Stimulated activated CD8-positive, alpha-beta memory T cell treated with anti-CD3 and anti-CD28 coated beads, Interleukin-15, amount 100 ng/mL, for 24 hours (primary cell): ENCODE measurements at places on chromosomes 1 and 21.

DNA sequence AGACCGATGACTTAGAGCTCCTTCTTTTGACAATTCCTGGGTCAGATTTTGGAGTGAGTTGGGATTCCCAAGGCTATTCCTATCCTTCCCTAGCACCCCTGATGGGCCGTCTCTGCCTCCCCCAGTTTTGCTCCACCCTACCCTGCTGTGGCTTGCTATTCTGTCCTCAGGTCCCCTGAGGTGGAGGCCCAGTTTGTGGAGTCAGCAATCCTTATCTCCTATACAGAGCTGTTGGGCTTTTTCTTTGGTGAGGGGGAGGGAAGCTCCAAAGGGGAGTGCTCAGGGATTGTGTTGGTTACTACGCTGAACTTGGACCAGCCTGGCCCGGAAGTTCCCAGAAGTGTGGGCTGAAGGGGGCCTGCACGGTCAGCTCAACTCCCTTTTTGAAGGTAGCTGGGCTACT is 7.6 kb downstream of the SESN2 start:
- no peak for DNase-seq

- DNase-seq = no peak
Observed at GRCh38 chr1:12518931-12519692, 98.9 kb downstream of the DHRS3 start.

DNA sequence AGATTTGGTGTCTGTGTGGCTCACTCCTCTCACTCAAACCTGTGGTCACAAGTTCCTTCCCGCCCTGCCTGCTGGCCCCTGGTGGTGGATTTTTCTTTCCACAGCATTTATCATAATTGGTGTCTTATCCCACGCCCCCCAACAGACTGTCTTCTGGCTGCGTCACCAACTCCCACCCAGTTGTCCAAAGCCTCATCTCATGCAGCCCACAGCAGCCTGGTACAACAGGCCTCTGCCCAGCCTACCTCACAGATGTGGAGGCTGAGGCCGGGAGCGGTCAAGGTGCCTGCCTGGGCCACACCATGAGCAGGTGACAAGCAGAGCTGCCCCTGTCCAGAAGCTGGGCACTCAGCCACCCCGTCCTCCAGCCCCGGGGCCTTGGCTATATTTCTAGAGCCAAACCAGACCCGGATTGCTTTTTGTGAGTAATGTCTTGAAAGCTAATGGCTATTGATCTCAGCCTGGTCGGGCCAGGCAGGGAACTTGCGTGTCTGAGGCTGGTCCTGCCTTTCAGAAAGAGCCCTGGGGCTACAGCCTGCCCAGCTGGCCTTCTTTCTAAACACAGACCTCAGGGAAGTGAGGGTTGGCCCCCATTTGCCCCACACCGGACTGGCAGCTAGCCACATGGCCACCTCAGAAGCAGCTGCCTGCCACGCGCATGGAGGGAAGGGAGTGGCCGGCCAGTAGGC is 2.6 kb downstream of the KCNAB2 start:
- no peak for DNase-seq

DNA sequence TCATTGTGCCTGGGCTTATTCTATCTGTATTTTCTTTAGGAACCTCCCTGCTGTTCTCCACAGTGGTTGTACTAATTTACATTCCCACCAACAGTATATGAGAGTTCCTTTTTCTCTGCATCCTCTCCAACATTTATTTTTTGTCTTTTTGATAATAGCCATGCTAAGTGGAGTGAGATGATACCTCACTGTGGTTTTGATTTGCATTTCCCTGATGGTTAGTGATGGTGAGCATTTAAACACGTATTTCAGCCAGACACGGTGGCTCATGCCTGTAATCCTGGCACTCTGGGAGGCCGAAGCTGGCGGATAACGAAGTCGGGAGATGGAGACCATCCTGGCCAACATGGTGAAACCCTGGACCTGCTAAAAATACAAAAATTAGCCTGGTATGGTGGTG is 57.9 kb downstream of the SLAMF6 start:
- DNase-seq = no peak

- no peak for DNase-seq
Observed at GRCh38 chr1:59446257-59446901, 149.5 kb downstream of the FGGY start.

- DNase-seq = no peak
Observed at GRCh38 chr1:179016706-179017382, 8.8 kb upstream of the FAM20B start.

- DNase-seq = no peak
Observed at GRCh38 chr21:34526618-34527290, 14.7 kb upstream of the KCNE1 start.

GRCh38 chr1:168555508-168556046 is 11.8 kb upstream of the XCL2 start:
- DNase-seq = no peak

GRCh38 chr1:201251851-201252430 is 31.4 kb upstream of the PKP1 start:
- no peak for DNase-seq

DNA sequence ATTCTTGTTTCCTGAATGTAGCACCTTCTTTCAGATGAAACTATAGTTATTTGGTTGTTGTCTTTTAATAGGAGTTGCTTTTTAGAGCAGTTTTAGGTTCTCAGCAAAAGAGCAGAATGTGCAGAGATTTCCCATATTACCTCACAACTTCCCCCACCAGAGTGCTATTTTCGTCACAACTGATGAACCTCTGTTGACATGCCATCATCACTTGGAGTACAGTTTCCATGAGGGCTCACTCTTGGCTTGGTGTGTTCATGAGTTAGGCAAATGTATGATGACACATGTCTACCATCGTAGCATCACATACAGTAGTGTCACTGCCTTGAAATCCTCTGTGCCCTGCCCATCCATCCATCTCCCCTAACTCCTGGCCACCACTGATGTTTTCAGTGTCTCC is 3.7 kb downstream of the IBA57 start:
- no peak for DNase-seq

DNA sequence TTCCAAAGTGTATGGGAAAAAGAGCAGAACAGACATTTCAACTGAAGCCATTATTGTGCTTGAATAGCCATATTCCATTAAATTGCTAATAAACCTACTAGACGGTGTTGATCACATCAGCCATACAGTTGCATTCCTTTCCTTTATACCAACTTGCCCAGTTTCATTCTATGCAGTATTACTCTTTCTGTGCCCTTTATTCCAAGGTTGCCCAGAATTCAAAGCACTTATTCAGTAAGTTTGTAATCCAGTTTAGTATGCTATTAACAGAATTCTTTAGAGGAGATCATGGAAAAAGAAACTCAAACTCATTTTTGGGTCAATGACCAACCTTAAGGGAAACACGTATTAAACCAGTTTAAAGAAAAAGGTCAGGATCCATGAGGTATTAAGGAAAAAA is 89.5 kb downstream of the DDAH1 start:
- no peak for DNase-seq

DNA sequence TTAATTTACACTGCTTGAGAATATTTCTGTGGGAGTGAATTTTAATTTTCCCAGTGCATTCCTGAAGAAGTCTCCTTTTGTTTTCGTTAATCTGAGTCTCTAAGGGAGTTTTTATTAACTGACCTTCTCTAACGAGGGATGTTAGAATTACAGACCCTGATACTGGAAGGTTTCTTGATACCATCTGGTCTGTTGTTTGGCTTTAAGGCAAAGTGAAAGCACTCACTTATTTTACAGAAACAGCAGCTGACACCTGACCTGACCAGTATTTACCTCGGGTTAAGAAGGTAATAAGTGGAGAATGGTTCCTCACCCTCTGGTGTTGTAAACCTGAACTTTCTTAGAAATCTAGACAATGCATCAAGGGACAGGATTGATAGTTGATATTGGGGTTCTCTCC is 12.4 kb downstream of the CDC14A start:
- no peak for DNase-seq

GRCh38 chr1:205319081-205320018 is 2.2 kb downstream of the NUAK2 start:
- DNase-seq = no peak

DNA sequence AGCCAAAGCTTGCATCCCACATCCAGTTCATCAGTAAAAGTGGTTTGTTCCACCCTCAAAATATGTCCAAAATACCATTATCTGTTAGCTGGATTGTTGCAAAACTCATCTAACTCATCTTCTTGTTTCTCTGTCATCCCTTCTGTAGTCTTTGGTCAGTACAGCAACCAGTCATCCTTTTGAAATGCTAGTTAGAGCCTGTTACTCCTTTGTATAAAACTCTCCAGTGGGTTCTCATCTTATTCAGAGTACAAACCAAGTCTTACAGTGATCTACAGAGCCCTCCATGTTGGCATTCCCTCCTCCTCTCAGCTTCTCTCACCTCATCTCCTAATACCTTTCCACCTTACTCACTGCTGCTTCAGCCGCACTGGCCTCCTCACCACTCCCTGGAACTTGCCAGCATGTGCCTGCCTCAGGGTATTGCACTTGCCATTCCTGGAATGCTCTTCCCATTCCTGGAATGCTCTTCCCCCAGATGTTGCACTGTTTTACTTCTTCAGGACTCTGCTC is 70.6 kb downstream of the LAMC1 start:
- DNase-seq = no peak

DNA sequence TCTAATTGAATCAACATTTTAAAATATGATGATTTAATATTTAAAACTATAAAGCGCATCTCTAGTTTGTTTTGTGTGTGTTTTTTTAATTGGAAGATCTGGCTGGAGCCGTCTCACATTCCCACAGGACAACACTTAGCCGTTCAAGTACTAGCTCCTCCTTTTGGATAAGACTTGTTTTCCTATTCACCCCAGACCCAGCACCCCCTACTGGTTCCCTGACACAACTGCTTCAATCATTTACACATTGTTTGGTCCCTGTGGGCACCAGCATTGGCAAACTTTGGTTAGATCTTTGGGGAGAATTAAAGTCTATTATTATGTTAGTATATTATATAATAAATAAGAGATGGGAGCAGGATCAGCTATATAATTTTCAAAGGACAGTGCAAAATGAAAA is 34.5 kb downstream of the TYW3 start:
- no peak for DNase-seq

- no peak for DNase-seq
Observed at GRCh38 chr21:21963911-21964310, 965.7 kb downstream of the NCAM2 start.

DNA sequence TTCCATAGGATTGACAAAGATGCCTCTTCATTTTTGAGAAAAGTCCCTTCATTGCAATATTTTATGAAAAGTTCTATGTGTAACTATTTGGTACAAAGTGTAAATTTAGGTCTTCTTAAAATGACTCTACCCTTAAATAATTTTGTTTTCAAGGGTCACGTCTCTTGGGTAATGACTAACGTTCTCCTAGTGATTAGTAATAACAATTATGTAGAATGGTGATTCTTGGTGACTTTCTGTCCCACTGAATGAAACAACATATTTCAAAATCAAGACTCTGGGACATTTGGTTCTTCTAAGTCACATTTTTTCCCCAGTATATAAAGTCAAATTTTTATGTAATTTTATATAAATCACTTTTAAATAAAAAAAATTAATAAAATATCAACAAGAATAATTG is 277.5 kb upstream of the ADAMTS5 start:
- no peak for DNase-seq

GRCh38 chr1:231933711-231934626 is 307.4 kb downstream of the DISC1 start:
- DNase-seq = no peak

DNA sequence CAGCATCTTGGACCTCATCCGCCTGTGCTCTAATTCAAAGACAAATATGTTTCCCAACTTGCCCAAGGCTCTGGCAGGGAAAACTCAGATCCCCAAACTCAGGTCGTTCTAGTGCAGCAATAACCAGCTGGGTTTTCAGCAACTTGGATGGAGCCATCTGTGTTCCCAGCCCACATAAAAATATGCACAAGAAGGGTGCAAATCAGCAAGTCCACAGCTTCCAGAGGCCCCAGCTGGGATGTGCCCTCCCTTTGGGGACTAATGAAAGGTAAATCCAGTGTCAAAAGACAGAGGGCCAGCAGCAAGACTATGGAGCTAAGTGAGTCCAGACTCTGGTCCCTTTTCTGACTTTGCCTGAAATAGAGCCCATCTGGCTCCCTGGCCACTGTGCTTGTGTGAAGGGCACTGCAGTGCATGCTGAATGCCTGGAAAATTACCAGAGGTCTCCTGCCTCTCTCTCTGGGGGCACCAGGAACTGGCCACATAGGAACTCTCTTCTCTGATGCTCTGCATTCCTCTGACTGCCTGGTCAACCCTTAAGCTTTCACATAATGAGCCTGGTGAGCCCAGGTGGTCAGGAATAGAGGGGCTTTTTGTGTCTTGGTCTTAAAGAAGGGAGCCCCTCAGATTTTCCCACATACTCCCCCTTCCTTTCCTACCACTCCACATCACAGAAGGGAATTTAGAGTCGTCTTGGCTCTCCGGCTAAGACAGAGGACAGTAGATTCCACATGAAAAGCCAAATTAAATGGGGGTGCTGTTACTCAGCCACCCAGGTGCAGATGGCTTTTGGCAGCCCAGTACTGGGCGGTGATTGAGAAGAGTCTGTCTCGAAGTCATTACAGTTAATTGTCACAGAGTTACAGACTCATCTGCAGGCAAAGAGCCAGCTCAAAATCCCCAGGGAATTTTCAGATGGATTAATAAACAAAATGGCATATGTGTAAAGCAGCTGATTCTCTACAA is 88.1 kb upstream of the C1orf21 start:
- no peak for DNase-seq

GRCh38 chr1:114388432-114389003 is 122.5 kb downstream of the TRIM33 start:
- DNase-seq = no peak

DNA sequence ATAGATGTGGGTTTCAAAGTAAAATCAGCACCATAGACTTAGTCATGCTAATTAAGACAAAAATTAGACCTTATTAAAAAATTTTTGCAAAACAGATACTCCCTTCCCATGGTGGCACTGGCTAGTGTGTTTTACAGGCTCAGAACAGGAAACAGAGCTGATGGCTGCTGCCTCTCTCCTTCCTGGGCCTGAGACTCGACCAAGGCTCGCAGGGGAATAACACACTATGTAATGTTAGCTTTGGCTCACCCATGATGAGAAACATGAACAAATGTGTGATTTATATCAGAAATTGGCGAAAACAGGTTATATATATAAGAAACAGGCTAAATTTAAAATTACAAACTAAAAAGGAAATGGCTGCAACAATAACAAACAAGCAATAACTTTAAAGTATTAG is 50.7 kb downstream of the ERG start:
- no peak for DNase-seq

- no peak for DNase-seq
Observed at GRCh38 chr1:206693592-206693991, 8.9 kb downstream of the MAPKAPK2 start.

GRCh38 chr1:36156329-36157114 is 562 bp downstream of the MAP7D1 start:
- no peak for DNase-seq

- DNase-seq = no peak
Observed at GRCh38 chr1:205344066-205344928, 12.4 kb downstream of the KLHDC8A start.

DNA sequence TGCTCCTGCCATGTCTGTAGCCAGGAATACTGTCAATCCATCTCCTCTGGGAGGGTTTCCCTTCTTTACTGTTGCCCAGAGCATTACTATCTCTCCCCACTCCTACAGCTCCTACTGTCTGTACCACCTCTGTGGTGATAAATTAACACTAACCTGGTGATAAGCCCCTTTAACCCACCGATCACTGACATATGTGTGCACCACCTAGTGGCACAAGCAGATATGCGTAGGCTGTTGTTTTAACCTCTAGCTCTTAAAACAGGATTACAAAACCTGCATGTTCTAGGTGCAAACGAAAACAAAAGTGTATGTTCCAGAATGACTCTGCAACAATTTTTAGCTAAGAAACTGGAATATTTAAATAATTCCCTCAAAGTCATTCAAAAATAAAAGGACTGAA is 93.9 kb upstream of the BEND5 start:
- no peak for DNase-seq
